ENCODE measurements at places on chromosomes 7 and 10.
A peak's percentile ranks its signal among the peaks of the same experiment; 100 is the strongest.

DNA sequence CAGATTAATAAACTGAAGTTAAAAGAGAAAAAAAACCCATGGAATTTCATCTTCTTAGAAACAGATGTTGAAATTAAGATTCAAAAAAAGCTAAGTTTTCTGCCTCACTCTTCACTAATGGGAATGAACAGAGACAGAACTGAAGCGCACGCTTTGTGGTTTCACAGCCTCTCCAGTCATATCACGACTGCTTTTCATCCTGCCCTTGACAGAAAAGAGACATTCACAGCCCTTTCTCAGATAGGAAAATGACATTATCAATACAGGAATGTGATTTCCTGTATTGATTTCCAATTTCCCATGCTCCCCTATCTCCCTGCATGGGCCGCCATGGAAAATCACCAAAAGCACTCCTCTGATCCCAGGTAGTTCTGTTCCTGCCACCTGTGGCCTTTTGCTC, 108.2 kb downstream of the PFKFB3 start:
- DNase-seq = no peak

- DNase-seq = no peak
Observed at GRCh38 chr7:69615685-69616084, 17.4 kb downstream of the AUTS2 start.

GRCh38 chr10:51961401-51961800, 262.0 kb upstream of the CSTF2T start:
- DNase-seq = no peak

DNA sequence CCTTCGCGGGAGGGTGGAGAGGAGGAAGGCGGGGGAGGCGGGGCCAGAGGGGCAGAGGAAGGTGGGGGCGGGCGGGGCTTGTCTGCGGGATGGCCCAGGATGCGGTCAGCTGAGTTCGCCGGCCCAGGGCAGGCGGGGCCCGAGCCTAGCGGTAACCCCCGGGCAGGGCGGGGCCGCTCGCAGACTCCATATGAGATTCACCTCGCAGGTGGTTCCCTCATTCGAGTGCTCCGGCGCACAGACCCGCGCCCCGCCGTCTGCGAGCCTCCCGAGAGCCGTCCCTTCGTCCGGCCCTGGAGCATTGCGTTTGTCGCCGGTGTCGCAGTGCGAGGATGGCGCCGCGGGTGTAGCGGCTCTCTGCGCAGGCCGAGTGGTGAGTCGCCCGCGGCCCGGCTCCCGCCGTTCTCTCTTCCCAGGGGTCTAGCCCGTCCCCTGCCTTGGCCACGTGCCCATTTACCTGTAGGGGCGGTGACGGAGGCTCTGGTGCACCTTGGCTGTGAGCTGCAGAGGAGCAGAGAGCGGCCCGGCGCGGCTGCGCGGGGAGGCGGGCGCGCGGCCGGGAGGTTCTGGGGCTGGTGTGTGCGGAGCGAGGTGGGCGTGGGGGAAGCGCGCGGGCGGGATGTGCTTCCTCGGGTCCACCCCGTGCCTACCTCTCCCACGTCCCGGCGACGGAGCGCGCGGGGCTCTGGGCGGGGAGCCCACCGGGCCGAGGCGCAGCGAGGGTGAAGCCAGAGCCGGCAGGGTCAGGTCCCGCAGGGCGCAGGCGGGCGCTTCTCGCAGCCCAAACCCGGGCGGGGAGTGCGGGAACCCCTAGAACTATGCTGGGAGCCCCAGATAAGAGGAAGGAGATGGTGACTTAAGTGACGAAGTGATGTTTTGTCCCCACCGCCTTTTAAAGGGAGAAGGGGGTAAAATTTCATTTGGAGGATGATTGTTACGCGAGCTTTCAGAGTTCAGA, at the start of gene UPP1:
UPP1 (plus strand) TSS at position 220 of the 958 bp plus-strand sequence. CDS start 5,519 bp downstream, outside the sequence.
- peak; percentile 89 for DNase-seq

DNA sequence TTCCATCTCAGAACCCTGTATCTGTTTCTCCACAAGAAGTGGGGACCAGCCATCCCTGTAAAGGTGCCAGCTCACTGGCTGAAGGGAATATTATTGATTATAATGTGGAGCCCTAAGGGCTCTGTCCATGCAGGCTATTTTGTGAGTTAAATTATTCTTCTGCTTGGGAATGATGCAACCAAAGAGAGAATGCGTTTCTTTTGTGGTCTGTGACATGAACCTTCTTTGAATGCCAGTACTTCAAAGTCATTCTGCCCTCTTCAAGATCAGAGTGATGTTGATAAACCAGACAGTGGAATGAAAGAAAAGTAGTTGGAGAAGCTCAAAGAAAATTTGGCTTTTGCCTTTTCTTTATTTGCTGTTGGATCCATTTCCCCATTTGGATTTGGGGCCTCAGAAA, 995.2 kb downstream of the KCNMA1 start:
- no peak for DNase-seq

- DNase-seq = no peak
Observed at GRCh38 chr10:48684792-48685623, at the start of gene WDFY4. TSS of gene WDFY4 (plus strand) at chr10:48684873. CDS start at chr10:48709733, 24,860 bp downstream.

GRCh38 chr7:137668404-137668803, 178.4 kb downstream of the DGKI start:
- no peak for DNase-seq

GRCh38 chr7:50647286-50647980, 82.2 kb upstream of the DDC start:
- DNase-seq = no peak
